ENCODE measurements at places on chromosomes 7 and 10.
A peak's percentile ranks its signal among the peaks of the same experiment; 100 is the strongest.

GRCh38 chr10:670038-670437 is 19.4 kb downstream of the DIP2C start:
- DNase-seq: no peak

GRCh38 chr10:130338636-130339024 is 202.4 kb downstream of the GLRX3 start:
- DNase-seq: no peak

GRCh38 chr7:131438969-131439368 is 111.3 kb downstream of the MKLN1 start:
- DNase-seq: no peak

DNA sequence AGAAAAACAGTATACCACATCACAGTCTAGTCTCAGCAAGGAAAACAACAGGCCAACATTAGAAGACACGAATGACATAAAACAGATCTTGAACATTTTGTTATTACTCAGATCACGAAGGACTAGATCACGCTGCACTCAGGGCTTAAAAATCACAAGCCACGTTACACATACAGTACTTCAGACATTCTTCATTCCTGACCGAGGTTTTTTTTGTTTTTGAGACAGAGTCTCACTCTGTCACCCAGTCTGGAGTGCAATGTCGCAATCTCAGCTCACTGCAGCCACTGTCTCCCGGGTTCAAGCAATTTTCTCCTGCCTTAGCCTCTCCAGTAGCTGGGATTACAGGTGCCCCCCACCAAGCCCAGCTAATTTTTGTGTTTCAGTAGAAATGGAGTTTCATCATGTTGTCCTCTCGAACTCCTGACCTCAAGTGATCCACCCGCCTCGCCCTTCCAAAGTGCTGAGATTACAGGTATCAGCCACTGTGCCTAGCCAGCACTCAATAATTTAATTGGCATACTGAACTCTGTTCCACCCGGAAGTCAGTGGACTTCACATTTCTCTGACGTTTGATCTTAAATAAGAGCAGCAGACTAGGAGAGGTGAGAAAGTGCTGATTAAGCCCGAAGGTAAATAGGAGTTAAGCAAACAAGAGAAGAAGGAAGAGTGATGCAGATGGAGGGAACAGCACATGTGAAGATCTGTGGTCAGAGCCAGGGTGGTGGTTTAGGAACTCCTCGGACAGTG is 3.5 kb downstream of the AIMP2 start:
- no peak for DNase-seq

GRCh38 chr7:129405527-129405926 is 28.7 kb upstream of the STRIP2 start:
- no peak for DNase-seq

GRCh38 chr7:109699661-109700060 is 1130.0 kb downstream of the DNAJB9 start:
- no peak for DNase-seq

DNA sequence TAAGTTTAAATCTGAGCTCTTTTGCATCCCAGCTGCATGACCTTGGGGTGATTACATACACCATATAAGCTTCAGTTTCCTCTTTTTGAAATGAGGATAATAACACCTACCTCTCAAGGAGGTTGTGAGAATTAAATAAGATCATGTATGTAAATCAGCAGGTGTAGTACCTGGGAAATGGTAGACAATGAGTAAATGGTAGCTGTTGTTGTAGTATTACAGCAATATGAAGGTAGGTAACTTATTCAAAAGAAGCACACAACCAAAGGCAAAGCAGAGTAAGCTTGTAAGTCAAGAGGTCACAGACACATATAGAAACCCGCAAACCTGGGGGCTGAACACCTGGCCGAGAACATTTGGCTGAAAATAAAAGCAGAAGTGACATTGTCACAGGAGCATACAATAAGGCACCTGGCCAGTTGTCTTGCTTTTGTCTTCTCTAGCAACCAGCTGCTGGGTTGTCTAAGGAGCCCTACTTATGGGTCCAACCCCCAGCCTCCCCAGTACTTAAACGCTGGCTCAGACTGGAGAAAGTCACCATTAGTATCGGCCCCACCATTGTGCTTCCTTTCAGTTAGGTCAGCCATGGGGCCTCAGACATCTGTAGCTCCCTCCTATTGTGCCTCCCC is 203.6 kb upstream of the MKLN1 start:
- no peak for DNase-seq

GRCh38 chr10:73152009-73152408 is 15.8 kb downstream of the ECD start:
- no peak for DNase-seq

DNA sequence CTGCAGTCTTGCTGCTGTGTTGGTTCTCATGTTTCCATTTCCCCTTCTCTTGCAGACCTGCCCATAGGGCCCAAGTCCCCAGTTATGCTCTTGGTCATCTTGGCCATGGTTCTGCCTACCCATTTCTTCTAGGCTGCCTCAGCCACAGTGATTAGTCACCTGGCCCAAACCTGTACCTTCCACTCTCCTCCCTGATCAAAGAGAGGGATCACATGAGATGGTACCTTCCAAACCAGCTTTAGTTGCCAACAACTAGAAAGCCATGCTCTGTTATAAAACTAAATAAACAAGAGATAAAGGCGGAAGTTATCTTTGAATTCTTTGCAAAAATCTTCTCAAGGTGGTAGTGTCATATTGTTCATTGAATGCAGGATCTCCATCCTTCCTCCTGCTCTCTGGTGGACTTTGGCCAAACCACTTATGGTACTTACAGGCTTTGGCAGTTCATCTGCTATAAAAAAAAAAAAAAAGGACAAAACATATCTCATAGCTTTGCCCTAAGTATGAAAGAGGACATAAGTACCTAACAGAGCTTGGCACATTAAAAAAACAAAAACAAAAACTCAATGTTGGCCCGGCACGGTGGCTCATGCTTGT is 25.8 kb downstream of the TACC2 start:
- DNase-seq: no peak

- DNase-seq: no peak
Measured at GRCh38 chr7:78398576-78398975, 600.0 kb downstream of the PHTF2 start.

GRCh38 chr7:41472427-41473125 is 230.3 kb downstream of the INHBA start:
- no peak for DNase-seq

GRCh38 chr7:14739841-14740185 is 162.7 kb downstream of the DGKB start:
- DNase-seq: no peak

- no peak for DNase-seq
Measured at GRCh38 chr10:86798025-86798424, 41.6 kb downstream of the BMPR1A start.

- DNase-seq: no peak
Measured at GRCh38 chr7:80725181-80725611, 86.8 kb downstream of the CD36 start.

- DNase-seq: no peak
Measured at GRCh38 chr7:158820656-158821055, 8.7 kb downstream of the ESYT2 start.

DNA sequence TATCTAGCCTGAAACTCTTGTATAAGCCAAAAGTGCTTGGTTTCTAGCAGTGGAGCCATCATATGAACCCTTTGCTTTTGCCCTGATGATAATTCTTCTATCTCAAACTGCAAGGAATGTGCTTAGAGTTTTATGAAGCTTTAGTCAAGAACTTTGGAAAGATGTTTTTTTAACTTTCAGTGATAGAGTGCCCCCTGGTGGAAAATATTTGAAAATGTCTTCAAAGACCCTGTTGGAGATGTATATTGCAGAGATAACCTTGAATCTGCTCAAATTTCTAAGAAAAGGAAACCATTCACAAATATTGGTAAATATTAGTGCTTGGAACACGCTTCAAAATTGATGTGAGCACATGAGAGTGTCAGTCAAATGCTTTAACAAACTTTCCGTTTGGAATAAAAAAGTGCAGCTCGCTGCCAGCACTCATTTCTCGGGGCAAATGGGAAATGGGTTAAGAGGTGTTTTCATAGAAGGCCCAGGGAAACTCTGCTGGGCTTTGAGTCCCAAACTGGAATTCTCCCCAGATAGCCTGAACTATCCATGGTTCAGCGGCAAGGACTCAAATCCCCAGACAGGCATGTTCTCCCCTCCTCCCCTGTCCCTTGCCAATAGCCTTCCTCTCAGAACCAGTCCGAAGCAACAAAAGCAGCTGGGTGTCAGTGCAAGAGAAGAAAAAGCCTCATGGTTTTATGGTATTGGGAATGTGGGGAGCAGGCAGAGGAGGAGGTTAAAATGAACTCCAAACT is 129.3 kb downstream of the MYOF start:
- no peak for DNase-seq

DNA sequence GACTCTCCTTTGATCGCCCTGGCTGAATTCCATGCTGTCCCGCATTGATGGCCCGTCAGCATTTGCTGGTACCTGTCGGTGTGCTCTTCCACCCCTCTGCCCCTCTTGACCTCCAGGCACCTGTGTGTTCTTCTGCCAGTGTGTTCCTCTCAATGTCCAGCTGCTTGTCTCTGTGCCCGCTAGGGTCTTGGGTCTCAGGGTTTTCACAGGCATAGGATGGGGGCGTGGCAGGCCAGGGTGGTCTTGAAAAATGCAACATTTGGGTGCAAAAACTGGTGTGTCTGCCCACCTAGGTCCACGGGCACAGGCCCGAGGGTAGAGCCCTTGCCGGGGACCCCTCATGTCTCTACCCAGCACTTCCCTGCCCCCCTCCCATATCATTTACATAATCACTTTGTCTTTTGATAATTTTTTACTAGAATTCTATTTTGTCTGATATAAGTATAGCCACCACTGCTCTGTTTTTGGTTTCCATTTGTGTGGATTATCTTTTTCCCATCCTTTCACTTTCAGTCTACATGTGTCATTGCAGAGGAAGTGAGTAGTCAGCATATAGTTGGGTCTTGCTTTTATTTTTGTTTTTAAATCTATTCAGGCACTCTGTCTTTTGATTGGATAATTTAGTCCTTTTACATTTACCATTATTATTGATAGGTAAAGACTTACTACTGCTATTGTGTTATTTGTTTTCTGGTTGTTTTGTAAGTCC is 46.6 kb upstream of the ADRA2A start:
- no peak for DNase-seq

- DNase-seq: no peak
Measured at GRCh38 chr10:13944823-13945222, 358.1 kb downstream of the PRPF18 start.

DNA sequence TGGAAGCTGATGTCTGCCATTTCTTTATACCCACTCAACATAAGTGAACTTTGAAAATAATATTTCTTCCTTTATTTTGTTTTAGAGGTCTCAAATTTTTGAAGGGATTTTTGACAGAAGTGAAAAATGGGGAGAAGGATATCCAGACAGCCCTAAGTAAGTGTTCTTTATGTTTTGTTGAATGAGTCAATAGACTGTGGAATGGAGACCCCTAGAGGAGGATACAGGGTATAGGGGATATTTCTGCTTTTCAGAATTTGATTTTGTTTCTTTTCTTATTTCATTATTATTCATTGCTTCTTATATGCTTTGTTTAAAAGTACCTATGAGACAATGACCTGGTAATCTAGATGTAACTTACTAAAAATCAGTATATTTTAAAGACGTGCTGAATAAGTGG is 34.4 kb downstream of the PLEKHA8 start:
- no peak for DNase-seq

DNA sequence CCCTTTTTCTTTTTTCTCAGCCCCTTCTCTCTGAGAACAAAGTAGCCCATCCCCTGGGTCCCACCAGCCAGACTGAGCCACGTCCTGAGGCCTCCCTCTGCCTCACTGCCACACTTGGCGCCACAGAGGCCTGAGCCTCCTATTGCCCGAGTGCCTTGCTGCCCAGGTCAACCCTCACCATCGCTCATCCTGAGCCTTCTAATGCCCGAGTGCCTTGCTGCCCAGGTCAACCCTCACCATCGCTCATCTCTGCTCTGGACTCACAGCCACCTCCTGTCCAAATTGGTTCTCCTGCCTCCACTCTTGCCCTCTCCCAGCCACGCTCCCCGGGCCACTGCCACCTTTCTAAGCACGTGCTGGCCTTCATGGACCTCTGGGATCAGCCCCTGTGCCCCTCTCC is 53.2 kb upstream of the SMNDC1 start:
- DNase-seq: no peak

DNA sequence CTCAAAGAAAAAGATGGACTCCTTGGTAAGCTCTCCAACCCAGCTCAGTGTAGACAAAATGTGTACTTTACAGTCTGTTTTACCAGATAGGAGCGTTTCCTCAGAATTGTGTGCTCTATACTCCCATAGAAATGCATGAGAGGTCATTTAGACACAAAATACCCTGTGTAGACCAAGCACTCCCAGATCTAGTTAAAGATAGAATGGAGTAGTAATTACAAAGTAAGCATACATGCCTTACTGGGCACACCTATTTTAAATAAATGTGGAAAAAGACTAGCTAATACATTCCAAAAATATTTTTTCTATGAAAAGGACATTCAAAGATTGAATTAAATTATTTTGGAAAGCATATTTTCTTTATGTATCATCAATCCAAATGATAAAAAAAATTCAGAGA is 271.9 kb upstream of the DGKB start:
- DNase-seq: no peak

- no peak for DNase-seq
Measured at GRCh38 chr7:74291535-74291934, 2.3 kb downstream of the CLIP2 start.

- DNase-seq: peak; percentile 15
Measured at GRCh38 chr10:81179805-81180452, 642.2 kb downstream of the SH2D4B start.

GRCh38 chr10:77428691-77429395 is 208.8 kb downstream of the KCNMA1 start:
- DNase-seq: peak; percentile 21

DNA sequence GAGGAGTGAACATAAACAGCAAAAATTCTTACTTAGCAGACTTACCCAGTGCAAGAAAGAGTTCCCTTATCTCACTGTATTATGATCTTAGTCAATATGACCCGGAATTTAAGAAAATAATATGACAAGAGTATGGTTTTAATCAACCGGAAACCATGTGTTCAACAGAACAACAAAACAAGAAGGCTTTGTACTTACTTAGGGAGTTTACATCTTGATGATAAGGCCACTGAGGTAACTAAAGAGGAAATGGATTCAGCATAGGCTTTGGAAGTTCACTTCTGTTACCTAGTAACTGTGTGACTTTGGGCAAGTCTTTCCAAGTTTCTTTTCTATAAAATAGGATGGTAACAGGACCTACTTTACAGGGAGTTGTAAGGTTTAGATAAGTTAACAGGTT is 7.4 kb upstream of the FAS start:
- DNase-seq: no peak

DNA sequence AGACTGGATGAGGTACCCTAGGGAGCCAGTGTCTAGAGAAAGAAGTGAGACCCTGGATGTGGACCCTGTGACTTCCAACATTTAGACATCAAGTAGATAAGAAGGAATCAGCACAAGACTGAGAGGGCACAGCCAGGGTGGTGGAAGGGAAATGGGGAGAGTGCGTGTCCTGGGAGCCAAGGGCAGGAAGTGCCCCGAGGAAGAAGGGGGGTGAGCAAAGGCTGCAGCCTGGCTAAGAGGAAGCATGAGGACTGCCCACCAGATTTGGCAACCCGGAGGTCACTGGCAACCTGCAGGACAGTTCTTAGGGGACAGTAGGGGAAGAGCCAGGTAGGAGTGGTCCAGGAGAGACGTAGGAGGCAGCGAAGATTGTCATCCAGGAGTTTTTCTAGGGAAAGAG is 14.8 kb downstream of the COL13A1 start:
- DNase-seq: no peak

- no peak for DNase-seq
Measured at GRCh38 chr7:97130417-97131139, 13.1 kb downstream of the SDHAF3 start.

Data from T1000 (cell line).